Left cardiac atrium (tissue), 4 donors: ENCODE measurements at places on chromosomes 4 and X. TPM values are rescaled to one million over a fixed set of nuclear protein-coding genes. Genes with fewer than 3 reads are reported as not detected.
A peak's percentile ranks its signal among the peaks of the same experiment; 100 is the strongest.

Gene XG
- total RNA-seq, result 0.38 TPM

Gene SPIN2A
- 0.52 TPM for total RNA-seq

Gene CXCR3
- total RNA-seq, result 0.82 TPM

DNA sequence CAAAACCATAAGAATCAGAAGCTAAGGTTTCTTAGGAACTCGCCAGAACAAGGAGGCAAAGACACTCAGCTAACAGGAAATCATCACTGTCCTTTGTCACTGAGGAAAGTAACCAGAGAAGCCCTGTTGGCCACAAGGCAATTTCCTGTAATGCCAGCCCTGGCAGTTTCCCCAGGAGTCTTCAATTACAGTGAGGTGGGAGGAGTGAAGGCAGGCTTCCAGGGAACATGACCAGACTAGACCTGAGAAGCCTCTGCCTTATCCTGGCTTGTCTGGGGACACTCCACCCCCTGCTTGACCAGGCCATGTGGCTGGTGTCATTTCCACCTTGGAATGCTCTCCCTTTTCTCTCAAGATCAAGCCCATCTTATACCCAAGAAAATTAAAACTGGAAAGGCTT is 125.3 kb downstream of the COL4A6 start:
- DNase-seq, result peak; percentile 29

DNA sequence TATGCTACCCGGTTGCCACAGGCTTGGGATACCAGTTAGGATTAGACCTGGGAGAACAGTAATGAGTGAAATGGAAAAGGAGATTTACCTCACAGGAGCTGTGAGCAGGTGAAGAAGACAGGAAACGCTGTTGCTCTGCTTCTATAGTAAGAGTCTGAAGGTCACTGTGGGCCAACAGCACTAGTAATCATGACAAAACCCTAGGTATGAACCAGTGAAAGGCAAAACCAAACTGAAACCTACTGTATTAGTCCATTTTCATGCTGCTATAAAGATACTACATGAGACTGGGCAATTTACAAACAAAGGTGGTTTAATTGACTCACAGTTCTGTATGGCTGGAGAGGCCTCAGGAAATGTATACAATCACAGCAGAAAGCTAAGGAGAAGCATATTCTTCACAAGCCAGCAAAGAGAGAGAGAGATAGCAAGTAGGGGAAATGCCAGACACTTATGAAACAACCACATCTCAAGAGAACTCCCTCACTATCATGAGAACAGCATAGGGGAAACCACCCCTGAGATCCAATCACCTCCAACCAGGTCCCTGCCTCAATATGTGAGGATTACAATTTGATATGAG is 736.7 kb upstream of the INTU start:
- DNase-seq, result no peak

DNA sequence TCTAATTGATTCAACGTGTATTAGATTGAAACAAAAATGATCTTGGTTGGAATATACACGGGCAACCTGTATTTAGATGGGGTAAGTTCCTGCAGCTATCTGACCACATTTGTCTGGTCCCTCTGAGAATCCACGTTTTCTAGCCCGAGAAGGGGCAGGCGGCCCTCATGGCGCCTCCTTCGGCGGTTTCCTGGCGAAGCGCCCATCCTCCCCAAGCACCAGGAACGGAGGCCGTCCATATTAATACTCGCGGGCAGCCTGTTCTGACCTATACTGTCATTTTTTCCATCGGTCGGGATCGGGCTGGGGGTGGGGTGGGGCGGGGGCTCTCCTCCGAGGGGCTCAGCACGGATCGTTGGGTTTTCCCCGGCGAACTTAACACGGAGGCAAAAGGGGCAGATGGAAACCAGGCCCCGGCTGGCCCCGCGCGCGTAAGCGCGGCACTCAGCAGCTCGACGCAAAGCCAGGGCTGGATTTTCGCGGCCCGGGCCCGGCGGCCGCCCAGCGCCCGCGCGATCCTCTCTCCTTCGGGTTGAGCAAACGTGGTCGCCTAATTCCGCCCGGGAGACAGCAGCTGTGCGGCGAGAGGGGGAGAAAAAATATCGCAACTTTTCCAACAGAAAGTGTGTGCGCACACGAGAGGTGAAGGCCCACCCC is 77.2 kb upstream of the BCOR start:
- DNase-seq, result peak; percentile 70

GRCh38 chrX:26918631-26919030 is 544.5 kb downstream of the PPP4R3C start:
- DNase-seq, result no peak

DNA sequence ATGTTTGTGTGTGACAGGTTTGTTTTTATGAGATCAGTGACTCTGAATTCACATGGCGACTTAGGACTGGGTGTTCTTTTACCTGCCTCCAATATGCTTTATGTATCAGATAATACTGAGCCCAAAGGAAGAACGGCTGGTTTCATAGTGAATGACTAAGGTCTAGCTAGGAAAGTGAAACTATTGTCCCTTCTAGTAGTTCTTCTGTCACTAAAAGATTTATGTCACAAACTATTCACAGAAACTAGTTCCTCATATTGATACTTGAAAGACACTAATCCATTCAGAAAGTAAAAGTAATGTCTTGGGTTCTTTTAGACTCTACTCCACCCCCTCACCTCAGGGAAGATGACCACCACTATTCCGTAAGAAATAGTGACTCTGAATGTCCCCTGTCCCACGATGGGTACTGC is 81.7 kb downstream of the EGF start:
- DNase-seq, result no peak

DNA sequence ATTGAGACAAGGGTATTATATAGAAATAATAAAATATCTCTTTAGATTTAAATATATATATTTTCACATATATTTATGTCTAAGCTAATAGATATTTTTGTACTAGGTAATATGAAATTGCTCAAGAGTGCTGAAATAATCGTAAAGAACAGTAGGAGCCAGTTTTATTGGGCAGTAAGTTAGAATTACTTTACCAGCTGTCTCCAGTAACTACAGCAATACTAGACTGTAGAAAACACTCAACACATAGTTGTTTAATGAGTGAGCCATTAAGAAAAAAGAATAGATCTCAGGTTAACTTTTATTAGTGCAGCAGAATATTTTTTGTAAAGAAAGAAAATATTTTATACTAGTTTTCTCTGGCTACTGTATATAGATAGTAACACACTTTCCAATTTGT is 715.2 kb downstream of the TRIML1 start:
- DNase-seq, result no peak

GRCh38 chrX:46547857-46548256 is 2.6 kb upstream of the ZNF674 start:
- DNase-seq, result no peak
